Heart left ventricle (tissue), 16 donors: ENCODE measurements at places on chromosomes 3 and 15. TPM values are rescaled to one million over a fixed set of nuclear protein-coding genes. Genes with fewer than 3 reads are reported as not detected.

The IMPG2 gene
- 0.06 TPM for polyA plus RNA-seq

DNA sequence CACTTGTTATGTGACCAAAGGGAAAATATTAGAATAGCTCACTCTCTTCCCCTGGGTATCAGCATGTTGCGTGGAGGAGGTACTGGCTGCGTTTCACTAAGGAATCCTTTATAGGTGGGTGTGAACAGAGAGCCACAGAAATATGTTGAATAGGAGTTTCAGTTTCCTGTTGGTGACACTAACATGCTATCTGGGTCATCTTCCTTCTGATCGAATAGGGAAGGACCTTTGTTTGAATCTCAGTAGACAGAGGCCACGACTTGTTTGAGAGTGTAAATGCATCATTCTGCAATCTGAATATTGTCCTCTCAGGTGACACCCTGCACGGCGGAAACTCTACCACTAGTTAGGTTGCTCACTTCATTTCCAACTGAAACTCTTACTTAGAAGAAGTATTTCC is 157.9 kb upstream of the SLC2A2 start:
- DNase-seq = no peak

GRCh38 chr3:52891164-52891563 is 6.2 kb downstream of the STIMATE start:
- DNase-seq = no peak

- no peak for DNase-seq
Observed at GRCh38 chr15:95715906-95716656, 614.4 kb upstream of the NR2F2 start.
